ENCODE measurements at places on chromosomes 3 and 15.

DNA sequence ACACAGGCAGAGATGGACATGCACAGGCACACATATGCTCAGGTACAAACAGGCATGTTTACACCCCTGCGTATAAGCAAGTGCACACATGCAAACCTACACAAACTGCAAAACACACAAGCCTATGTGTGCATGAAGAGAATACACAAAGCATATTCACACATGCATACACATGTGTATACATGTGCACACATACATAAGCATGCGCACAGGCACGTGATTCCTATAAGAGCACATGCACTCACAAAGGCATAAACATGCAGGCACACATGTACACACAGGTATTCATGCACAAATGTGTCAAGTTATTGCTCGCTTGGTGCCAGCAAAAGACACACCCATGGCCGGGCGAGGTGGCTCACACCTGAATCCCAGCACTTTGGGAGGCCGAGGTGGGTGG, 1.4 kb upstream of the GNAT1 start:
- DNase-seq: no peak

DNA sequence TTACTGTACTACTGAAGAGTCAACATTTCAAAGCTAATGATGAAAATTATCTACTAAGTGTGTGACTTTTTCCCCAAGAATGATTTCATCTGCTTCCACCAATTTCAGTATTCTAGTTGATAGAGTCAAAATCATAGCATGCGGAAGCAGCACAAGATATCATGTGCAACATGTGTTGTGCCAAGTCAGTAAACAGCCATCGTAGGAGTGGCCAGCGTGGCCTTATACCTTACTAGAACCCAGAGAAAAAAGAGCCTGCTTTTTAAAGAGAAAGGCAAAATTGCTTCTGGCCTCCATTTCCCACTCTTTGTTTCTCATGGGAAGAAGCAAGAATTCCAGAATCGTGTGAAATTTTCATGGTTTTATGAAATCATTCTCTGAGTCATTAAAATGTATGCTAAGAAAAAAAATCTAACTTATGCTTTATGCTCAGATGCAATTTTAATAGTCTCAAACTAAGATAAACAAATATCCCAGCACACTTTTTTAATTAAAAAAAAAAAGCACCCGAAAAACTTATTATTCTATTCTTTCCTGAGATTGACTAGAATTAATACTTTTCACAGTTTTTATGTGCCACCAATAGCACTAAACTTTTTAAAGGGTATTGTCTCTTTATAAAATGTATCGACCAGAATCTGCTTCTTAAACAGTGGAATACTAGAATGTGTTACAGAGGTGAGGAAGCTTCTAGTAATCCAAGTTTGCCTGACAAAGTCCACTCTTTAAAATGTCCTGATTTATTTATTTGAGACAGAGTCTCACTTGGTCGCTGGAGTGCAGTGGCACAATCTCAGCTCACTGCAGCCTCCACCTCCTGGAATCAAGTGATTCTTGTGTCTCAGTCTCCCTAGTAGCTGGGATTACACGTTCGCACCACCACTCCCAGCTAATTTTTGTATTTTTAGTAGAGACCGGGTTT, 87.3 kb downstream of the MBNL1 start:
- DNase-seq: no peak

- no peak for DNase-seq
Observed at GRCh38 chr15:83379579-83379959, 67.6 kb upstream of the SH3GL3 start.

GRCh38 chr3:177607589-177607988, 410.3 kb upstream of the TBL1XR1 start:
- no peak for DNase-seq

GRCh38 chr3:157078131-157078810, 81.7 kb downstream of the CCNL1 start:
- DNase-seq: no peak

- peak; percentile 76 for DNase-seq
Observed at GRCh38 chr3:157494581-157495281, 8.5 kb downstream of the VEPH1 start.

DNA sequence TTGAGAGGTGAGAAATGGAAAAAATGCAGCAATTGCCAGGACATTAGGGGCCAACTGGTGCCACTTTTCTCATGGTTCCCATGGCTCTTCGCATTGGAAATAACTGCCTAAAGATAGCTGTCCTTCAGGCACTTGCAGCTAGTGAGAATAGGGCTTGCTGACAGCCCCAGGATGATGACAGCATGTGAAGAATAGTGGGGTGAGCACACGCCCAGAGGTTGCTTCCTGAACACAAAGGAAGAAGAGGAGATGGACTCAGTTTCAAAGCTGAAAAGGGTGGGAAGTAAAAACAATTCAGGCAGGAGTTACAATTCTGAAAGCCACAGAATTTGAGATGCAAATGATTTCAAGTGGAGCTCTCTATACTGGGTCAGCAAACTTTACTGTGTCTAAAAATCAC, 45.6 kb downstream of the TNFAIP8L3 start:
- no peak for DNase-seq

- no peak for DNase-seq
Observed at GRCh38 chr15:46786590-46787285, 930.6 kb upstream of the SEMA6D start.

GRCh38 chr3:182135056-182135455, 423.3 kb downstream of the SOX2 start:
- no peak for DNase-seq

DNA sequence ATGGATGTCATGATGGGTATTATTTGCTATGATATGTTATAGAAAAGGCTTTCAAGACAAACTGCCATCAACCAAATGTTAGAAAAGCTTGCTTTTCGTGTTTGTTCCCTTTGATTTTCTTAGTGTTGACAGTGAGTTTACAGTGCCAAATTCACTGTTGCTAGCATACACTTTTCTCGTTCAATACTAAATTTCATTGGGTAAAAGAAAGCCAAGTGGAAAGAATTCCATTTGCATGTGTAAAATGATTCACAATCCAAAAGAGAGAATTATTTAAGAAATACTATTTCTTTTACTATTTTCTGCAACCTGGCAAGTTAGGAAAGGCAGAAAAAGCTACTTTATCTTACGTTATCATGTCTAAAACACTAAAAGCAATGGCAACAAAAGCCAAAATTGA, 301.4 kb downstream of the OTOL1 start:
- DNase-seq: no peak

DNA sequence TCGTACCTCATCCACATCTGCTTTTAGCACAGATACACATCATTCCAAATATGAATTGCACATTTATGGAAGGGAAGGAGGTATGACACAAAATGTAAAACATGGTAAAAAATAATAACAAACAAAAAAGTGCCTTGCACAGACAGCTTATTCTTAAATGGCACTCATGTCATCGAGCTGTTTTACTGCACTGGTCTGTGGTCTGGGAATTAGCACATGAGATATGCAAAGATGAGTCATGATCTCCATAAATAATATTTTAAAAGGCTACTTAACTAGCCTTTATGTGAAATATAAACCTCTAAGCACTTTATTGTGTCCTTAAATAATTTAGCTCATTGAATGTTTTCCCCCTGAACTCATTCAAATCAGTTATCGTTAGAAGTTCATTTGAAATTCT, 142.2 kb upstream of the ZNF385D start:
- DNase-seq: no peak

DNA sequence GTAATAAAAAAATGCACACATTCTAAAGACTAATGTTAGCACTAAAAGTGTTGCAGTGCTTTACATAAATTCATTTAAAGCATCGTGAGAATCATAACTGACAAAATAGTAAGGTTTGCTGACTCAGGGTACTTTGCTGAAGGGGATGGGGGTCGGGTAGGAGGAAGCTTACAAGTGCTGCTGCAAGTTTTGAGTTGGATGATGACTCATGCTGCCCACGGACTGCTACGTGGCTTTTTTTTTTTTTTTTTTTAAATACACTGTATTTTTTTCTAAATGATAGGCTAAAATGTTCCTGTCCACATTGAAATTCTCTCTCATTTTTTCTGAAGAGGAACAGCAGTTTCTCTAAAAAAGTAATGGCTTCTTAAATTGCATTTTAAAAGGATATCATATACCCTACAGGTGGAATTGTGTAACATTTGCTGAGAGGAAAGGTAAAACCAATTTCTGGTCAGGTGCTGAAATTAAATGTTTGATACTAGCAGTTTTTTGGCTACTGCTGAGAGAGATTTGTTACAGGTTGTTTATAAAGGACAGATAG, 2.2 kb downstream of the MAPK6 start:
- peak; percentile 45 for DNase-seq

All from T47D (cell line).